Activated T-helper 1 cell treated with anti-CD3 and anti-CD28 coated beads, Interleukin-12 subunit alpha, Interleukin-12 subunit beta, Interleukin-2, Interleukin-4 antibody, amounts not matched to agents 30 ng/mL and 10 ng/mL and 1 ng/mL, durations not matched to agents 14 hours and 24 hours and 36 hours (primary cell): ENCODE measurements at places on chromosomes 11 and 22. TPM values are rescaled to one million over a fixed set of nuclear protein-coding genes. Genes with fewer than 3 reads are reported as not detected.

- peak overlapping the region; percentile 88 for H3K4me3 ChIP-seq
- H3K27ac ChIP-seq: peak overlapping the region; percentile 44
- peaks cover 34% of the 10 kb centered on the region for H3K4me1 ChIP-seq
- H3K36me3 ChIP-seq: peaks cover 23% of the 10 kb centered on the region
- no peaks in the 10 kb centered on the region for H3K27me3 ChIP-seq
- peak; percentile 34 for DNase-seq
These were observed 517 bp downstream of the SPINDOC start for GRCh38 chr11:63813563-63814382.

DNA sequence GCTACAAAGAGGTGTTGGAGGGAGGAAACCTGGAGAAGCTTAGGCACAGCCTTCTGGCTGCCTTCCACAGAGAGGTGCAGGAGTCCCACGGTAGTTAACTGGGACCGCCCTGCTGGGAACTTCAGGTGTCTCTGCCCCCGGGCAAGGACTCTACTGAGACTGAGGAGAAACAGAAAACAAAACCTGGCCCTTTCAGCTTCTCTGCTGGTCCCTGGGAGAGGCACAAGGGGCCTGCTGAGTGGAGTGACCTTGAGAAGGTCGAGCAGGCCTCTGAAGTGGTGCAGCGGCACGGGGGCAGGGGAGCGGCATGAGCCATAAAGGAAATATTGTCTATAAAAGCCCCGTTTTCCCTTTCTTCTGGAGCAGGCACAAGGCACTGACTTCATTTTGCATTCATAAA, 38.9 kb downstream of the NTM start:
- no peak for DNase-seq
- no peaks in the 10 kb centered on the region for H3K36me3 ChIP-seq
- H3K27me3 ChIP-seq: no peaks in the 10 kb centered on the region

The ZNF215 gene
- total RNA-seq: 1.8 and 2.1 TPM in 2 replicates

DNA sequence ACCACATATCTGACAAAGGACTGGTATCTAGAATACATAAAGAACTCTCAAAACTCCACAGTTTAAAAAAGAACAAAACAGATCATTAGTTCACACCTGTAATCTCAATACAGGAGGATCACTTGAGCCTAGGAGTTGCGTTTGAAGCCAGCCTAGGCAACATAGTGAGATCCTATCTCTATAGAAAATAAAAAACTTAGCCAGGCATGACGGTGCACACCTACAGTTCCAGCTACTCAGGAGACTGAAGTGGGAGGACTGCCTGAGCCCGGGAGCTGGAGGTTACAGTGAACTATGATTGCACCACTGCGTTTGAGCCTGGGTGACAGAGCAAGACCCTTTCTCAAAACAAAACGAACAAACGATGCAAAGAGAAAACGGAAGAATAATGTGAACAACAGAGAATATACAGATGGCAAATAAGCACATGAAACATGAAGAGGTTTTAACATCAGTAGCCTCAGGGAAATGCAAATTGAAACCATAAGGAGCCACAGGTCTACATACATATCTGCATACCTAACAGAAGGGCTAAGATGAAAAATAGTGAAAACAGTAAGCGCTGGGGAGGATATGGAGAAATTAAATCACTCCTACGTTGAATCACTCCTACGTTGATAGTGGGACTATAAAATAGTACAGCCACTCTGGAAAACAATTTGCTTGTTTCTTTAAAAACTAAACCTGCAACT, 70.7 kb downstream of the DGCR2 start:
- no peak overlapping the region for H3K27ac ChIP-seq
- H3K27me3 ChIP-seq: no peaks in the 10 kb centered on the region
- H3K4me1 ChIP-seq: no peaks in the 10 kb centered on the region
- no peak overlapping the region for H3K4me3 ChIP-seq
- DNase-seq: no peak
- peaks cover 24% of the 10 kb centered on the region for H3K36me3 ChIP-seq

GRCh38 chr11:81995889-81996288, 737.8 kb downstream of the FAM181B start:
- H3K36me3 ChIP-seq: no peaks in the 10 kb centered on the region
- H3K27ac ChIP-seq: no peak overlapping the region
- H3K4me3 ChIP-seq: no peak overlapping the region
- no peaks in the 10 kb centered on the region for H3K4me1 ChIP-seq
- no peak for DNase-seq
- no peaks in the 10 kb centered on the region for H3K27me3 ChIP-seq
